ENCODE measurements at places on chromosomes 2 and 18. TPM values are rescaled to one million over a fixed set of nuclear protein-coding genes. Genes with fewer than 3 reads are reported as not detected.
A peak's percentile ranks its signal among the peaks of the same experiment; 100 is the strongest.

DNA sequence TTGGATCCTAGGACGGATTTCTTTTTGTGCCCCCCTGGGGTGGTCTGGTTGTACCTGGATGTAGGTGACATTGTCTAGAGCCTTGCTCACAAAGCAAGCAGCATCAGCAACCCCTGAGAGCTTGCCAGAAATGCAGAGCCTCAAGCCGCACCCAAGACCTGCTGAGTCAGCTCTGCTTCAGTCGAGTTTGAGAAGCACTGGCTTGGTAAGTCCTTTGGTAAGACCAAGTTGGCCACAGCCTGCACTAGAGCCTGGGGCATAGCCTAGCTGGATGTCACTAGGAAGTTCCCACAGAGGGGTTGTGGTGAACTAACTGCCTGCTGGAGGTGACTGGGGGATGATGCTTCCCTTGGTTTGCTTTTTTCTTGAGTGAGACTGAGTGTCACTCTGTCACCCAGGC, 6.2 kb downstream of the ABCG5 start:
- no peak overlapping the region for H3K27ac ChIP-seq
- H3K36me3 ChIP-seq, result no peaks in the 10 kb centered on the region
- no peaks in the 10 kb centered on the region for H3K4me1 ChIP-seq
- no peak overlapping the region for H3K4me3 ChIP-seq

GRCh38 chr2:183532514-183532913, 408.3 kb downstream of the NUP35 start:
- no peak overlapping the region for H3K4me3 ChIP-seq
- H3K4me1 ChIP-seq, result no peaks in the 10 kb centered on the region
- H3K27ac ChIP-seq, result no peak overlapping the region
- no peaks in the 10 kb centered on the region for H3K27me3 ChIP-seq

GRCh38 chr2:109160714-109161440, 31.9 kb downstream of the SH3RF3 start:
- H3K4me3 ChIP-seq, result no peak overlapping the region
- no peaks in the 10 kb centered on the region for H3K27me3 ChIP-seq
- no peaks in the 10 kb centered on the region for H3K36me3 ChIP-seq
- H3K27ac ChIP-seq, result no peak overlapping the region

GRCh38 chr2:168184681-168185513, 62.5 kb downstream of the STK39 start:
- H3K27ac ChIP-seq, result no peak overlapping the region
- no peaks in the 10 kb centered on the region for H3K27me3 ChIP-seq
- no peak overlapping the region for H3K4me3 ChIP-seq
- DNase-seq, result no peak
- H3K36me3 ChIP-seq, result no peaks in the 10 kb centered on the region

DNA sequence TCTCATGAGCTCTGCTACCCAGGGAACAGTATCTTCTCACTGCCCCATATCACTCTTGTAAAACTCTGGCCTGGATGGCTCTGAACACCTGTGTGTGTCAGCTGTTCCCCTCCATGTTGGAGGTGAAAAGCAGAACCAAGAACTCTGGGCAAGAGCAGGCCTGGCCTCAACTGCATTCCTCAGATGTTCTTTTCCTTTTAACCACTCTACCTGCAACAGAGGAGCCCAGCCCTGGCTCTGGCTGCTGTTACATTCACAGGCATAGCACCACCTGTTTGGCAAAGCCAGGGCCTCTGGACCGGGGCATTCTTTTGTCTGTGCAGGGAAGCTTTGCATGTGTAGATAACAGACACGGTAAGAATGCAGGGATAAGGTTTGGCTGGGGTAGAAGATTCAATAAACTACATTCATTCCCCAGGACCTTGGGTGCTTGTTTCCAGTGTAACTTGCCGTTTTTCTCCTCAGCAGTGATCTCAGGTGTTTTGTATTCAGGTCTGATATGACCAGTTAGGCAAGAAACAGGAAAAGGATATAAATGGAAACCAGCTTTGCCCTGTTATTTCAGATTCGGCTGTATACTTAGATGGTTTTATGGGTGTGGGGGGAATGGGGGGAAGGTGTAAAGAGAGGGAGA, 95.1 kb downstream of the SPTBN1 start:
- H3K4me1 ChIP-seq, result peaks cover 14% of the 10 kb centered on the region
- no peak overlapping the region for H3K4me3 ChIP-seq
- H3K36me3 ChIP-seq, result no peaks in the 10 kb centered on the region
- no peak overlapping the region for H3K27ac ChIP-seq

DNA sequence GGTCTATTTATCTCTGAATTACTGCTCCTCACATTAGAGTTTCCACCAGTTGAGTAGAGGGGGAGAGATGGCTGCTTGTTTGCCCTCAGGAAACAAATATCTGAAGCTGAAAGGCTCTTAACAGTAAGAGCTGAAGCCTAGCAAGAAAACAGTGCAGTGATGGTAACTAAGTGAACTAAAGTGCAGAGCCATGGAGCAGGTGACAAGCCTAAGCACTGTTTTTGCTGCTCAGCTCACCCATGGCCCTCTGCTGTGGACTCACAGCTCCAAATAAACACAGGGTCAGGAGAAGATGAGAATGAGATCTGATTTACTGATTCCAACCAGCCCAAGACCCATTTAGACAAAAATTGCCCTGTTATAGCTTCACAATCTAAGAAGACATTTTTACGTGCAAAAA, 118.4 kb downstream of the ETAA1 start:
- H3K27ac ChIP-seq, result no peak overlapping the region
- H3K27me3 ChIP-seq, result no peaks in the 10 kb centered on the region
- no peak overlapping the region for H3K4me3 ChIP-seq
- H3K36me3 ChIP-seq, result no peaks in the 10 kb centered on the region

- no peaks in the 10 kb centered on the region for H3K36me3 ChIP-seq
- H3K27ac ChIP-seq, result no peak overlapping the region
- H3K4me1 ChIP-seq, result no peaks in the 10 kb centered on the region
- H3K4me3 ChIP-seq, result no peak overlapping the region
- no peak for DNase-seq
These were observed 99.4 kb downstream of the FTCDNL1 start for GRCh38 chr2:199751492-199752120.

GRCh38 chr2:20231159-20231558, 6.2 kb upstream of the SDC1 start:
- no peaks in the 10 kb centered on the region for H3K4me1 ChIP-seq
- H3K27ac ChIP-seq, result no peak overlapping the region
- no peak overlapping the region for H3K4me3 ChIP-seq
- peak; percentile 41 for DNase-seq
- H3K27me3 ChIP-seq, result no peaks in the 10 kb centered on the region
- no peaks in the 10 kb centered on the region for H3K36me3 ChIP-seq

MYO7B gene
- total RNA-seq, result 1.3 TPM

PAX3 gene
- not detected for total RNA-seq
